ENCODE measurements at places on chromosomes 5 and 9.
A peak's percentile ranks its signal among the peaks of the same experiment; 100 is the strongest.

DNA sequence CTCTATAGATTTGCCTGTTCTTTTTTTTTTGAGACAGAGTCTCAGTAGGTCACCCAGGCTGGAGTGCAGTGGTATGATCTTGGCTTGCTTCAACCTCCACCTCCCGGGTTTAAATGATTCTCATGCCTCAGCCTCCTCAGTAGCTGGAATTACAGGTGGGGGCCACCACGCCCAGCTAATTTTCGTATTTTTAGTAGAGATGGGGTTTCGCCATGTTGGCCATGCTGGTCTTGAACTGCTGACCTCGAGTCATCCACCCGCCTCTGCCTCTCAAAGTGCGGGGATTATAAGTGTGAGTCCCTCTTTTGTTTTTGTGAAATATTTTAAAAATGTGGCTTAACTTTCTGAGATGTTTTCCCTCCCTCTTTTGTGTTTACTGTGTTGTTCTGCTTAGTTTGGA, 29.2 kb downstream of the HSPA4 start:
- DNase-seq = no peak

GRCh38 chr5:123514615-123515355, 2.8 kb downstream of the CSNK1G3 start:
- DNase-seq = no peak

DNA sequence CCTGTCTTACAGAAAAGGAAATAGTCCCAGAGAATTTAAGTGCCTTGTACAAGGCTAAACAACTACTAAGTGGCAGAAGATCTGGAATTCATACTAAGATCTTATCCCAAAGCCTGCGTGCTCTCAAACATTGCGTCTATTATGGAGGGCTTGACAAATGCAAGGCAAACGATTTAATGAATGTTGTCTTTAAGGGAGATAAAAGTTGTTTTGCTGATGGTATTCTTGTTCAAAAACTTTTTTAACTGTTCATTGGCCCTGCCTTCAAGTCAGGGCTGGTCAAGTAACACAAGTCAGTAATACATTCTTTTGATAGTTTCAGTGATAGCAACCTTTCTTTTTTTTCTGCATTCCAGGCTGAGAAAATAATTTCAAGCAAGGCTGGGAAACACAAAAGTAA, 1.7 kb upstream of the SLC38A9 start:
- no peak for DNase-seq

- no peak for DNase-seq
Observed at GRCh38 chr5:53543401-53543800, 17.0 kb upstream of the NDUFS4 start.

- DNase-seq = no peak
Observed at GRCh38 chr5:40410964-40411635, 268.6 kb upstream of the PTGER4 start.

GRCh38 chr9:134066913-134067851, 644 bp downstream of the BRD3 start:
- DNase-seq = peak; percentile 49

GRCh38 chr9:76114144-76114543, 223.7 kb downstream of the PCSK5 start:
- no peak for DNase-seq

- DNase-seq = no peak
Observed at GRCh38 chr5:89981878-89982773, 427.4 kb downstream of the CETN3 start.

GRCh38 chr5:1351156-1351555, 6.3 kb upstream of the CLPTM1L start:
- DNase-seq = no peak

DNA sequence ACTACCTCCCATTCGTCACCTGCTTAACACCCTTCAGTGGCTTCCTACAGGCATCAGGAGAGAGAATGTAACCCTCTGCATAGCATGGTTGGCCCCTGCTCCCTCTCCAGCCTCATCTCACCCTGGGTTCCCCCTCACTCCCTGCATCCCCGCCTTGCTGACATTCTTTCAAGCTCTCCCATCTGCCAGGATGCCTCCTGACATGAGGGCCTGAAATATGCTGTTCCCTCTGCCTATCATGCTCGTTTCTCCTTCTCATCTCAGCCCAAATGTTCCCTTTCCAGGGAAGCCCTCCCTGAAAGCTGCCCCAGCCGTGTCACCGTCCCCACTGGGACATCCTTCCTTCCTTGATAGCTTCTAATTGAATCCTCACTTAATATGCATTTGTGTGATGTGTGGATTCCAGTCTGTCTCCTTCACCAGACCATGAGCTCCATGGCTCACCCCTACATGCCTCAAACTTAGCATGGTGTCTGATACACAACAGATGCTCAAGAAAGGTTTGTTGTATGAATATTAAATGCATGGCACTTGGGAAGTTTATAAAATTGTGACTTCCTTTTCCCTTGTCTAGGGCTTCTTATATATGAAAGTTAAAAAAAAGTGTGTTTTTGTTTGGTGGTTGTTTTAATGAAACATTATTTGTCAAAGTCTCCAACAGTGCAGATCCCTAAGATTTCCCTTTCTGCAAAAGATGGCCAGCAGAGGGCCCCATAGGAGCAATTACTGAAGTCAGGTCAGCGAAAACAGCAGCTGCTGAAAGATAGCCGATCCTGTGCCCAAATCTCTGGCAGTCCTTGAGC, 7.3 kb upstream of the C5orf58 start:
- peak; percentile 71 for DNase-seq

GRCh38 chr5:127331890-127332649, 41.5 kb downstream of the MEGF10 start:
- DNase-seq = no peak

Measured in stimulated activated naive CD8-positive, alpha-beta T cell treated with anti-CD3 and anti-CD28 coated beads, Interleukin-15, amount 100 ng/mL, for 72 hours (primary cell).